Foreskin keratinocyte (primary cell): ENCODE measurements at places on chromosomes 5 and 9.

DNA sequence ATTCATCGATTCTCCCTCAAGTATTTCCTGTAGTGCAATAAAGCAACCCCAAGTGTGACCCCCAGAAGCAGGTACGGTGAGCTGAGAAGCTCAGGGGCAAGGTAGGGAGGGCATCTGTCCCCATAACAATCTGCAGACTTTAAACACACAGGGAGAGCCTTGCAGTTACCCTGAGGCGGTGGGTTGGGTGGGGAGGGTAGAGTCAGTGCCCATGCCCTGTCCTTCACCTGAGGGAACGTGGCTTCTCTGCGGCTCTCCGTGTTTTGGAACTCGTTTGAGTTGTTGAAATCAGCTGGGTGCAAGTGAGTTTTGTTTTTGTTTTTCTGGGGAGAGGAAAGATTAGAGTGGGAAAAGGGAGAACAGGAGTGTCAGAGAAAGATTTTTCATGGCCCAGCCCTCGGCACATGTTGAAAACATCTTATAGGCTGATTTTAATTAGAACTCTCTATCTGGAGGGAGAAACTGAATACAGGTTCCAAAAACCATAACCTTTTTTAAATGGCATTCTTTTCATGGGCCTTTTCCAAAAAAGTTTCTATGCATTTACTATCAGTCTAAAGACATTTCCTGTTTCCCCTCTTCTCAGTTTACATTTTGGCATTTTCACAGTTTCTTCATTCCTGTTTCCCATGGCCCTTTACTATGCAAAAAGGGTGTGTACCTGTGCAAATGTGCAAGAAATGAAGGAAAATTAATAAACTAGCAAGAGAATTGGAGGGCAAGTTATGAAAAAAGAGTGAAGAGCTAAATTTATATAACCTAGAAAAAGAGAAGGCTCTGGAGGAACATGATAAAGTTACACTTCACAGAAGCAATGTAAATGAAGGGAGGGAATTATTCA lies 266.5 kb upstream of the VLDLR start:
- no peak for DNase-seq

DNA sequence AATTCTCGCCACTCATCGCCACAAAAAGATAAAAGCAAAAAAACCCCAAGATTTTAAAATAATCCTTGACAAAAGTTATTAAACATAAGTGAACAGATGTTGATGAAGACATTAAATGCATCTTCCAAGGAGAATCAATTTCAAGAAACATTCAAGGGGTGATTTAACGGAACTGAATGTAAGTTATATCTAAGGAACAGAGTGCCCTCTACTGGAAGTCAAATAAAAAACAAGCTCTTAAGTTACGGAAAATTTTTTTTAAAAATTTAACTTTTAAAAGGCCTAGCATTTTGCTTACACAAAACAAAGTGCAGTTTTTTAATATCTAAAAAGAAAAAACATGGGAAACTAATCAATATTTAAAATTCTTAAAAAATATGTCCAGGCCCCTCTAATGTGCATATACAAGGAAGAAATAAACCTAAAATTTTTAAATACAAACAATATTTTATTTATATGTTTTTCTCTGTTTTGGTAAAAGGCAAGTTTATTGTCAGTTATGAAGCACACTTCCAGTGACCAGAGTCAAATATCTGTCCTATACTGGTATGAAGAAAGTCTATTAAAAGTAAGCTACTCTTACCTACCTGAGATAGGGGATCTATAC lies 28.0 kb downstream of the TEX10 start:
- DNase-seq = no peak

- no peak for DNase-seq
Observed at GRCh38 chr5:107032629-107033028, 638.1 kb downstream of the EFNA5 start.

- DNase-seq = no peak
Observed at GRCh38 chr9:111622626-111623025, 8.5 kb upstream of the DNAJC25 start.

- no peak for DNase-seq
Observed at GRCh38 chr5:124104821-124105220, 592.8 kb downstream of the CSNK1G3 start.

DNA sequence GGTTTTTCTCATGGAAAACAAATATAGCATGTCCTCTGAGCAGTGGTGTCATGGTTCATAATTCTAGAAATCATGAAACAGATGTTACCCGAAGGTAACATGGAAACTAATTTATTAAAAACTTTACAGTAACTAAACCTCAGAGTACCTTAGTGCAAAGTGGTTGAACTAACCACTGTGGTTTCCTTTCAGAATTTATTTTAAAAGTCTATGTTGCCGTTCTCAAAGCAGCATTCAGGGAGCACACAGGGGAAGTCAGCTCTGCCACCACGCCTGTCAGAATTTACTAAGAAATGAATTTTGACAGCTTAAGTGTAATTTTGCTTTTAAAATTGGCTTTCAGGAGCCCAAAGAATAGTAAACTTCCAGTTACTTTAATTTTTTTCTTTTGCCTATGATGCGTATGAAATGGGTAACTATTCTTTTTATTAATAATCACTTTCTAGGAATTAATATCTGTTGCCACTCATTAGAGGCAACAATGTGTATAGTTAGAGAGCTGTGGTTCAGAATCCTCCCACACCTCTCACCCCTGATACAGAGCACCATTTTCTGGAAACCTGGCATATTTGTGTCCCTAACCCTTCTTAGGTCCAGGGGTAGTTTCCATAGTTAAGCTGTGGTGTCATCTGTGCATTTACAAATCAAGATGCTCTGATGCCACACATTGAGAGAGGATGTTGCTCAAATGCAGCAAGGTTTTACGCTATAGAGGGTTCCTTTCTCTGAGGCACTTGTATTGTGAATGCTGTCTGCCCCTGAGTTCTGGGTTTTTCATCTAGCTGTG lies 202.6 kb downstream of the ZSWIM6 start:
- no peak for DNase-seq

DNA sequence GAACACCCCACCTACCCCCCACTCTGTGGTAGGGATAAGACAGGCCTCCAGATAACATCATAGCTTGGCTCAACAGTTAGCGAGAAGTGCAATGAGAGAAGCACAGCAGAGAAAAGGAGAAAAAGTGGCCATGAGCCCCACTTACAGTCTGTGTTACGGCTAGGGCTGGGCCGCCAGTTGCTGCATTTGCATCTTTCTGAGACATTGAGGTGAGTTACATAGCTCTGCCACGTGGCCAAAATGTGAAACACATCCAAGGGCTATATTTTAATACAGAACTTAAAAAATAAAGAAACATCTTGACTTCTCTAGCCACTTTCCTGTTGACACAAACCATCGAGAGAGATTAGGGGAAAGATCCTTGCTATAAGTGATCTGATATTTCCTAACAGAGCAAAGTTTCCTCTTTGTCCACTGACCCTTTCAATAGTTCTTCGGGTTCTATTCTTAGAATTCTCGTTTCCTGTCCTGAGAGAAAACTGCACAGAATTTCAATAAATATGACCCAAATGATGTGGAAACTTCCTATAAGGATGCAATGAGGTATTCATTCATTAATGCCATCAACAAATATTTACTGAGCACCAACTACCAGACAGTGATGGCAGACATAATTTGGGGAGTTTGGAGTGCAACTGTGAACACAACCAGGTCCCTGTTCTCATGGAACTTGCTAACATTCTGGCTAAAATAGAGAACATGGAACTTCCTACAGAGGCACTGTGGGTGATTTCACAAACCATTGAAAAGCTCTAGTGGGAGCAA lies 3.2 kb upstream of the TLE4 start:
- no peak for DNase-seq

DNA sequence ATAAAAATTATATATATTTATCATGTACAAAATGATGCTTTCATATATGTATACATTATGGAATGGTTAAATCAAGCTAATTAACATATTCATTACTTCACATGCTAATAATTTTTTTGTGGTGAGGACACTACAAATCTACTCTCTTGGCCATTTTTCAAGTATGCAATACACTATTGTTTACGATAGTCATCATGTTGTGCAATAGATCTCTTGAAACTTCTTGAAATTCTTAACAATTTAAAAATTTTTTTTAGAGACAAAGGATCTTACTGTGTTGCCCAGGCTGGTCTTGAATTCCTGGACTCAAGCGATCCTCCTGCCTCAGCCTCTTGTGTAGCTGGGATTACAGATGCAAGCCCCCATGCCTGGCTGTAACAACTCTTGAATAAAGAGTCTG lies 45.2 kb upstream of the SHOC1 start:
- DNase-seq = no peak

DNA sequence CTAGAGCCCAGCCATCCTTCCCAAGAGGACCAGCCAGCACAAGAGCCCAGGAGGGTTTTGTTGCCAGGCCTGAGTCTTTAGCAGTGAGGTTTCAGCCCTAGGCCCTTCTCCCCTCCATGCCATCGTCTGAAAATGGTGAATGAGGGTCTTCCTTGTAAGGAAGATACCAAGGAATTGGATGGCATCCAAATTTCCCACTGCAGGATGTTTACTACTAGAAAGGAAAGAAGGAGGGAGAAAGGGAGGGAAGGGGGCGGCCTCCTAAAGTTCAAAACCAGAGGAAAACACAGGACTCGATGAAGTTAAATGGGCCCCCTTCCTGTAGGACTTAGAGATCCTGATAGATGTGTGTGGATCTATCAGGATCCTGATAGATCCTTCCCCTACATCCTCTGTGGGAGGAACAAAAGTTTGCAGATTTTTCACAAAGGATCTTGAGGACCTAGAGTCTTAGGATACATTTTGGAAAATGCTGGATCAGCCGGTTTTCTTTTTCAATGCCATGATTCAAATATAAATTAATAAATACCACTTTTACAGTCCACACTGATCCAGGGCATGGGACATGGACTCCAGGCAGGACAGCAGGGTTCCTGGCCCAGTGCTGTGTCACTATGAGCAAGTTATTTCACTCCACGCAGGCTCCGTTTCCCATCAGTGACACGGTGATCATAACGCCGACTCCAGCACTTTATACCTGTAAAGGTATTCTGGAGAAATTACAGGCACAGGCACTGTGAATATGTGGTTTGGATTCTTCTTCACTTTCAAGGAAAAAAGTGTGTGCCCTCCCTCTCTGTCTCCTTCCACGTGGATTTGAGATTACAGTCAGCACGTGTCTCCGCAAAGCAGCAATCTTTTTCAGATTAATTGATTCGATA lies 40.9 kb downstream of the C5orf15 start:
- no peak for DNase-seq

DNA sequence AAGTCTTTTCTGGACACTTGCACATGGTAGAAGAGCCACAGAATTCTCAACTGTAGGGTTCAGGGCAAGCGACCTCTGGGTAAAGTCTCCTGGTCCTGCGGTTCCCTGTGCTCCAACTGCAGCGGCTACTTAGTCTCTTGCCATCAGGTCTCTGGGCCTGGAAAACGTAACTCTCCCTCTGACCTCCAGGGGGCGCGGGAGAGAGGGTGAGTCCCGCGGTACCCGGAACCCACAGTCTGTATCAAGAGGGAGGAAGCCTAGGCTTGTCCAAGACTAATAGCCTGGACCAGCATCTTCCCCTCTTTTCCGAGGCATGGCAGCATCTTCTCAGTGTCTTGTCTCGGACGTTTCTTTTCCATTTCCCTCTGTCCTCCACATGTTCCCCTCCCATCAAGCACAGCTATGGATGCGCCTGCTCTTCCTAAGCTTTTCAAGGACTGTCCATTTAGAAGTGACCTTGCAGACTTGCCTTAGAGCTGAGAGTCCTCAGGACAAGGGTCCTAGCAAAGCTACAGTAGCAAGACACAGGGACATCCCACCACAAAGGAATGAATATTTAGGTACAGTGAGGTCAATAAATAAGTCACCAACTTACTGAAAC lies 59.3 kb downstream of the FSTL4 start:
- DNase-seq = peak; percentile 22

DNA sequence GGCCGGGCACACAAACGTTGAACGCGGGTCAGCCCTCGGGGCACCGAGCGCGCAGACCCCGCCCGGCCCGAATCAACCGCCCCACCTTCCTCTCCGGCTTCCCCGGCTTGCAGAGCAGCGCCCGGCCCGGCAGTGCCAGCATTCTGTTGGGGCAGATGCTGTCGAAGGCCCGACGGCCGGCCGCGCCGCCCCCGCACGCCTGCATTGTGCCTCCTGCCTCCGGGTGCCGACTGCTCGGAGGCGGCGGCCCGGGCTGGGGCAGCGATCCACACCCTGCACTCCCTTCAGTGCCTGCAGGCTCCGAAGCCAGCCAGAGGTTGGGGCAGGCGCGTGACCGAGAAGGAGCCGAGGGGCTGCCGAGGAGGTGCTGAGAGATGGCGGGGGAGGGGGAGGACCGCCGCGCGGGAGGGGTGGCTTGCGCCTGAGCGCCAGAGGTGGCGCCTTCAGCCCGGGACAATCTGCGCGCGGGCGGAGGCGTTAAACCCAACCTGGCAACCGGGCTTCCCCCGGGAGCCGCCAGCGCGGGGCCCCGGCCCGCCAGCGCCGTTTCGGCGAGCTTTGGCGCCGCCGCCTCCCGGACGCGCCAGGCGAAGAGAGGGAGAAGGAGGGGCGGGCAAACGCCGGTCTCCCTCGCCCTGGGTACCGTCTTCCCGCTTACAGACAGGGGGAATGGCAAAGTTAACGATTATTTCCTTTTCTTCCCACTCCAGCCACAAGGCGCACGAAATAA lies at the start of gene MCIDAS:
TSS of gene MCIDAS (minus strand) at position 382 of the 730 bp plus-strand sequence. CDS start at position 205, 177 bp downstream.
- no peak for DNase-seq

DNA sequence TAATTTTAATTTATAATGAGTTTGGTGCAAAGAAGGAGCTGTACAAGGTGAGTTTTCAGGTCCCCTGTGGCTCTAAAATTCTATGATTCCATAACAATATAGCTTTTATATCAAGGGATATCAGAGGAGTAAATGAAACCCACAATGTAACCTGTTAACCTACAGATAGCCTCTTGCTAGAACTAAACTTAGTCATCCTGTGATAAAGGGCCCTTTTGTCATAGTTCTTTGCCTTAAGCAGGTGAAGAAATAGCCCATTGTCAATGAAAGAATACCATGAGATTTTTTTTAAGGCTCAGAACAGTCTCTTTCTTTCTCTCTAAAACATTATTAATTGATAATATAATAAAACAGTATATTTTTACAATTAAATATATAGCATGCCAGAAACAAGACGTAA lies 127.8 kb downstream of the NFIB start:
- DNase-seq = no peak

DNA sequence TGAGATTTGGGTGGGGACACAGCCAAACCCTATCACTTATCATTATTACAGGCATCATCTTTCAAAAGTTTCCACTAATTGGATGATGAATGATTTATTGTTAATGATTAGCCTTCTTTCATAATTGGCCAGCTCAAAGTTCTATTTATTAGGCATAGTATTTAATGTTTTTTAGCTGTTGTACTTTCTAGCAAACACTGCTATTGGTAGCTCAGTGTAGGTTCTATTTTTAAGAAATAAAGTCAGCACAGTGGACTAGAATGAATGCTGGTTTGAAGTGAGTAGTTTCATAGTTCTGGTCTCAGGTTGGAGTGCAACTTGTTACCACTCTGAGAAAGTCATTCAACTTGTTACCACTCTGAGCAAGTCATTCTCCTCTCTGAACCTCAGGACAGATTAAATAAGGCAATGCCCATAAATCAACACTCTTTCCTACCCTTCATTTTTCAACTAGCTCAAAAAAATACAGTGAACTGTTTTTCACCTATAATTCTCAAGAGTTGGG lies 46.9 kb downstream of the JAKMIP2 start:
- DNase-seq = no peak

- peak; percentile 11 for DNase-seq
Observed at GRCh38 chr9:113153599-113153998, 2.8 kb downstream of the SLC31A2 start.
